ENCODE measurements at places on chromosomes 3 and 15. TPM values are rescaled to one million over a fixed set of nuclear protein-coding genes. Genes with fewer than 3 reads are reported as not detected.

MLF1 gene
- total RNA-seq: 34.9 TPM

LEKR1 gene
- total RNA-seq: 1.4 TPM

PRR20G gene
- total RNA-seq: not detected

DNA sequence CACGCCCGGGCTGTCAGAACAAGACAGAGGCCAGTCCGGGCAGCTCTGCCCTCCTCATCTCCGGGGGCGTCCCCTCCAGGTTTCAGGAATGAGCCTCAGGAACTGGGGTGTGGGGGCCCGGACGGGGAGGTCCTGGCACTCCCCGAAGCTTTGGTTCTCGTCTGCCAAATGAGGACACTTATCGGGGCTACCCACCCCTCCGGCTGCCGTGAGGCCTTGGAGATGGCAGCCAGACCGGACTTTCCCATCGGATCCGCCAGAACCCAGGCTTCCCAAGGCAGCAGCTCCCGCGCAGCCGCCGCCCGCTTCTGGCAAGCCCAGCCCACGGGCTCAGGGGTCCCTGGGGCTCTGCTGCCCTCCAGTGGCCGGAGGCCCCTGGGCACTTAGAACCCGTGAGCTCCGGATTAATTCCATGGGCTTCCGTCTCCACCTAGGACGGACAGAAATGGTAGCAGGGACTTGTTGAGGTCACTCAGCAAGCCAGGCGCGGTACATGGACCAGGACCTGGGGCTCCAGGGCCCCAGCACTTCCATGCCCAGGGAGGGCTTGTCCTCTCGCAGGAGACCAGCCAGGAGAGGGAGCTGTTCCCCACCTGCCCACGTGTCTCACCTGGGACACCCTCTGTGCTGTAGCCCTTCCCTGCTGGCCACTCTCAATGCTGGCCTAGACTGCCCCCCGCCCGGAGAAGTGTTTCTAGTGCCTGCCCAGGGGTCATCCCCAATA, 89.4 kb downstream of the LINGO1 start:
- peak; percentile 89 for DNase-seq

DNA sequence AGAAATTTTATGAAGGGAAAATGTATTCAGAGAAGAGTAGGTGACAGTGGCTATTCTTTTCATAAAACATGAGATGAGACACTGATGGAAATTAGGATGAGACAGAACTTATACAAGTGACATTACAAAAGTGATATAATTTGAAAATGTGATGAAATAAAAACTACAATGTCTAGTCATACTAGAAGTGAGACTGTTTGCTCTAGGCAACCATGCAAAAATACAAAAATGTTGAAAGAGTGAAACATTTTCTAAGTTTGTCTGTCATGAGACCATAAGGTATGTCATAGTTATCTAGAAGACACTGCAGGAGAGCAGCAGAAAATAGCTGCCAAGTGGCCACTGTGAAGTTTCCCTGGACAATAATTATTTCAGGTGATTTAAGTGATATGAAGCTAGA, 459.5 kb downstream of the DIPK2A start:
- no peak for DNase-seq

DNA sequence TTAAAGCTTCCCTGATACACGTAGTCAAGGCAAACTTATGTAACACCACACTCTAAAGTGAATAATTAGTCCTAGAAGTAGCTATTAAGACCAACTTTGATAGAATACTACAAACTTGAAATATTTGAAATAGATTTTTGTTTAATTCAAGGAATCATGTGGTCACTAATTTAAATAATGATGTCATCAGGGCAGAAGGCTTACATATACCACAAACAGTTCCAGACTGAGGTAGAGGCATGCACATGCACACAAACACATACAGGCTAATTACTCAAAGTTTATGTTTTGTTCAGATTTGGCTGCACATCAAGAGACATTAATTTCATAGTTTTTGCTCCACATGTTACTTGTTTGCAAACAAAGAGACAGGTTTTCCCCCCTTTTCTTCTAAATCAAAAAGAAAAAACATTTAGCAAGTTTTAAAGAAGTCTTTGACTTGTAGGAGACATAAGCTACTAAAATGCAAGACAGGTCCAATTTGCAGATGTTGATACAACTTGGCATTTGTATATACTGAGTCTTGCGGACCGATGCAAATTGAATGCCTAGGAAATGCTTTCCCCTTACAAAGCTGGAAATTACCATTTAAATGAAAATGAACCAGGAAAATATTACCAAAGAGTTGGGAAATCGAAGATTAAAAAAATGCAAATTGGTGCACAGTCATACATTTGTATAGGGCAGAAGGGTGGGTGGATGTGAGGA, 594.8 kb downstream of the MAGI1 start:
- no peak for DNase-seq
